Mucosa of gallbladder (tissue), 1 donor: ENCODE measurements at places on chromosomes 7 and 10. TPM values are rescaled to one million over a fixed set of nuclear protein-coding genes. Genes with fewer than 3 reads are reported as not detected.

DNA sequence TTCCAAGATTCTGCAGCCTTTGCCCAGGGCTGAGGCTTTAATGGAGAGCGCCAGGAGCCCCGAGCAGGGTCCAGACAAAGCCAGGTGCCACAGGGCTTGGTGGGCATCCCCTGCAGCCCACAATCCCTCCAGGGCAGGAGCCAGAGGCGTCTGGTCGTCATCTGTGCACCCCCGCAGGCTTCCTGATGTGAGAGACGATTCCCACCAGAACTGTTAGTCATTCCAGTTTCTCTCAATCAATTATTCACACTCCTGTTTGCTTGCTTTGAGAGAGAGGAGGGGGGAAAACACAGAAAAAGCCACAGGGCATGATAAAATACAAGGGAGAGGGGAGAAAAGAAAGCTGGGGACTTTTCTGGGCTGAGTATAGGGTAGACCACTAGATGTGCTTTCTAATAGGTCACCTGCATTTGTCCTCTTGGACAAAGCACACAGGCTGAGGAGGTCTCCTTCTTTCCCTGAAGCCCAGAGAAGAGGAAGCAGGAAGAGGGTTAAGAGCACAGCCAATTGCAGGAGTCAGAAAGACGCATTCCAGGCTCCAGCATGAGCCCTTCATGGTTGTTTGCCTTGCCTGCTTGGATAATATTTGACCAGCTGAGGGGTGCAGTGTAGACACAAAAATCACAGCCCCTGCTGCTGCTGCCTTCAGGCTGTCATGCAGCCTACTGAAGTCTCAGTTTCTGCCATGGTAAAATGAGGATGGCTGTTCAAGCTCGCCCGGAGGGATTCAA is 194.4 kb downstream of the PLXNA4 start:
- DNase-seq: no peak

The ATG9B gene
- 1.2 TPM for total RNA-seq

GRCh38 chr7:155531681-155532080 is 14.7 kb downstream of the CNPY1 start:
- DNase-seq: no peak

- no peak for DNase-seq
Measured at GRCh38 chr10:84517554-84517953, 189.2 kb downstream of the CCSER2 start.

GRCh38 chr7:155943251-155943899 is 131.1 kb upstream of the SHH start:
- no peak for DNase-seq

DNA sequence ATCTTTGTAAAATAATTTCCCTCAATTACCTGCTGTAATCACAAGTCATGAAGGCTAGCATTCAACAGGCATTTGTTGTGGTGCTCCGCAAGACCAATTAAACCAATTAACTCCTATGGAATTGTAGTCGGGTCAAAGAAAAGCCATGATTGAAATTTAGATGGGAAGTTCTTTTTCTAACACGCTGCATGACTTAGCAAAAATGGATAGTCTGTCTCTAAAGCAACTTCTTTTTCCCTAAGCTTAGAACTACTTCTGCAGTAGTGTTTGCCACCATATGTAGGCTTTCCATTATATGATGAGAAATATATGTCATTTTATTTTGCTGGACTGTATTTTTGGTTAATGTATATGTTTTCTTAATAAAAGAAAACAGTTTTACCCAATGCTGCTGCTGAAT is 119.1 kb downstream of the TSPAN12 start:
- no peak for DNase-seq

The ASB10 gene
- not detected for total RNA-seq

The GPRIN2 gene
- 14.8 TPM for total RNA-seq

- no peak for DNase-seq
Measured at GRCh38 chr10:51297438-51297837, 223.2 kb downstream of the PRKG1 start.

The SPDYE16 gene
- not detected for total RNA-seq

- no peak for DNase-seq
Measured at GRCh38 chr7:101772508-101773211, 44.8 kb upstream of the CUX1 start.

The PHYHIPL gene
- total RNA-seq: 0.20 TPM

The AEBP1 gene
- 107 TPM for total RNA-seq

The HEPACAM2 gene
- 1.2 TPM for total RNA-seq

- no peak for DNase-seq
Measured at GRCh38 chr10:113689574-113689973, 9.9 kb downstream of the CASP7 start.

DNA sequence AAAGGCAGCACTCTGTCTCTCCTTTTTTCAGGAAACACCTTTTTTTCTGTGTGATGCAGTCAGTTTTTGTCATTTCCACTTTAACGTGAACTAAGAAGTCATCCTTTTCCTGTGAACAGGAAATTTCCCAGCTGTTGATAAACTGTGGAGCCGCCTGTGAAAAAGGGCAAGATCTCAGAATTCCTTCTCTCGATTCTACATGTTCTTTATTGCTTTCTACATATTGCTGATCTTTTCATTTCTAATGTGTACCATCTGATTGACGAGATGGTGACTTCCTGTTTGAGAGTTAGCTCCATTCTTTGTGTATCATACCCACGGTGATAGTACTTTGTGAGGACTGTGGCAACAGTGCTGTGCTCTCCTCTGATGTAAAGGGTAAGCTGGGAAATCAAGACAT is 50.4 kb downstream of the ADD3 start:
- no peak for DNase-seq

The TMEM139 gene
- total RNA-seq: 47.8 TPM

DNA sequence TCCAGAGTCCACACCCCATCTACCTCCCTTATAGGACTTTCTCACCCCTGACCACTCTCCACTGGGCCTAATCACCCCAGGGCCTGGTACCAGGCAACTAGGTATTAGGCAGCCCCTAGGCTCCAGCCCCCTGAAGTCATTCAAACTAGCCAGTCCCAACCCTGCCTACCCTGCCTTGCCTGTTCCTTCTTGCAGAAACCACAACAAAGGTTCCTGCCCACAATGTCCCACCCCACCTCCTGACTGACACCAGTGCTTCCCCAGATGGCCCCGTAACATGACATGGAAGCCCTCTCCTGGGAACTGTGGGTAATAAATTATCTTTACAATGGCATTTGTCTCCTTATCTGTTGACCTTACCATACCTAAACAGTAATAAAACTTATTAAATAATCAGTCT is 100.6 kb upstream of the PDE1C start:
- DNase-seq: no peak

The SFTPA2 gene
- total RNA-seq: 7.9 TPM

DNA sequence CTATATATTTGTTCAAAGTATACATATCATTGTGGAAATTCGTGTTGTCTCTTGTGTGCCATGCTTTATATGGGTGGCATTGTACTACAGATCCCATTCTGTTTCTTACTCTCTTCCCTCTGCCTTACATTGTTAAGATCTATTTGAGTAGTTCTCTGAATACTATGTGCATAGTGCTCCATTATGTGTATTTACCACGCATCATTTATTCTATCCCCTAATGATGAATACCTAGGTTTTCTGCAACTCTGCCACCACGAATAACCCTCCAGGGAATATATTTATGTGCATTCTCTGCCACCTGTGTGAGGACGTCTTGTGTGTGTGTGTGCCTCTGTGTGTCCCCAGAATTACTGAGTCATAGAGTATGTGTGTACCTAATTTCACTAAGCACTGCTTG is 431.2 kb upstream of the C7orf33 start:
- no peak for DNase-seq

GRCh38 chr7:117362294-117362888 is 39.5 kb upstream of the WNT2 start:
- DNase-seq: no peak

The CALML3 gene
- total RNA-seq: not detected

The IFIT1 gene
- total RNA-seq: 14.4 TPM

- DNase-seq: no peak
Measured at GRCh38 chr10:121378251-121378801, 219.9 kb downstream of the FGFR2 start.

DNA sequence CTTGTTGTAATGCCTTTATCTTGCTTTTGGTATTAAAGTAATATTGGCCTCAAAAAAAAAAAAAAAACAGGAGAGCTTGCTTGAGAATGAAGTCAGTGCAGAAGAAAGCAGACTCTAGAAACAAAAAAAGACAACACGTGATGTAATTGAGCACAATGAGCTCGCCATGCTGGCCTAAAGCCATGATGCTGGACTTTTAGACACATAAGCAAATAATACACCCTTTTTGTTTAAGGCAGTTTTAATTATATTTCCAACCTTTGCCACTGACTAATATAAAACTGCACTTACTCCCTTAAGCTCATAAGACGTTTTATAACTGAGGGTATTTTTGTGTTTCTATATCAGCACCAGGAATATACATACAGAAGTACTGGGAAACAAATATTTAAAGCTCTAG is 798.3 kb downstream of the KCNMA1 start:
- no peak for DNase-seq

DNA sequence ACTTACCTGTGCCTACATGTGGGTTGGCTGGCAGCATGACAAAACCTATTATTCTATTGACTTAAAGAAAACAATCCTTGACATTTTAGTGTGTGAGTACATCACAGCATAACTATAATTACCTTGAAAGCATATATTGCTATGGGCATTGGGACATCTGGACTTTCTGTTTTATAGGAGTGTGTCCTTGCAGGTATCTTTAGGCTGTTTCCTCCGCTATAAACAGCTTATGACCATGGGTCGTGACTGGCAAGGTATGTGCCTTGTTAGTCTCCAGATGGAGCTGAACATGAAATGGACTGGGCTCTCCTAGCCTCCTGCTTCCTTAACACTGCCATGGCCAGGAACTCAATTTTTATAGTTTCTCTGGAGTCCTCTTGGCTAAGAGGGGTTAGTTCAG is 317.4 kb upstream of the COBL start:
- DNase-seq: no peak

DNA sequence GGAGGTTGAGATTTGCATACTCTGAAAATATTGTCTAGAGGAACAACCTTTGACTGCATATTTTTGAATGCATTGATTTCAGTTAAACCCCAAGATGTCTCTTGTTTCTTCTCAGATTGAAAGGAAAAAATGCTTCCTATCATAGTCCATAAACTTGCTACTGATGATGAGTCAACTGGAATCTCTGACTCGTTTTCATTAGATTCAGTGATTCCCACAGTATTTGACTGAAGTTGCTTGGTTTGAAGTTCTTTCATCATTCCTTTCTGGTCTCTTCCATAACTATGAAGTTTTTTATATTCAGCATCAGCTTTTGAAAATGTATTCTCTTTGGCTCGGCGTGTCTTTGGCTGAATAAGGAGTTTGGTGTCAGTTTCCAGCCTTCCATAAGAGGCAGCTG is 10.7 kb downstream of the PEX1 start:
- no peak for DNase-seq

DNA sequence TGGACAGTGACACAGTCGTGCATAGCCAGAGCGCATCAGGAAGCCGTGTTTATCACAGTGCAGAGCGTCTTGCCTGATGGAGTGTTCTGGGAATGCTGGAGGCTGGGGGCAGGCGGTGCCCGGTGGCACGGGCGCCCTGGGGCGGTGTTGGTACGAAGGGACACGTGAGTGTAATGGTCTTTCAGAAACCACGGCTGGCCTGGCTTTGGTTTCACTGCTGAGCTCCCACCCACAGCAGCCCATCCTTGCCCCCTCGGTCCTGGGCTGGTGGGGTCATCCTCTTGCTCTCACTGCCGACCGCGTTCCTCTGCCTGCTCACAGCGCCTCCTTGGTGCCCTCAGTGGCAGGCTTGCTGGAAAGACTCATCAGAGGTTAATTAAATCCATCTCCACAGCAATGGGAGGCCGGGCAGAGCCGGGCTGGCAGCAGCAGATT is 50.6 kb downstream of the NKX6-2 start:
- DNase-seq: no peak

GRCh38 chr7:25965405-25966123 is 186.4 kb upstream of the NFE2L3 start:
- DNase-seq: peak; percentile 43

DNA sequence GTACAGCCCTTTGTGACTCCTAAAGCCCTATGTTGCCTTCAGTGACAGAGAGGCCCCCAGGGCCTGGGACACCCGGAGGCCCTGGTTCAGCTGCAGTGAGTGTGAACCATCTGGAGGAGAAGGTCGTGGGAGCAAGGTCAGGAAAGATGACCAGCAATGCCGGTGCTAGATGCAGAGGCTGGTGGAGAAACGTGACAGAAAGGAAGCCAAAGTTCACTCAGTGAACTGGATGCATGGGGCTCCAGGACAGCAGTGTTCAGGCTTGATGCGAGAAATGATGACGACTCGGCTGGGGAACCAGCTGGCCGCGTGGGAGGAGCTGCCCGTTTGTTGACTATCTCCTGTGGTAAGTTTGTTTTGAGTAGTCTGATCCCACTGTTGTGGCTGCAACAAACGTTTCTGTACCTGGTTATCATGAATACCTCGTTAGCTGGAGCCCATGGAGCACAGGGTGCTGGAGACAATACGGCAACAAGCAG is 54.1 kb upstream of the MKRN1 start:
- DNase-seq: no peak

DNA sequence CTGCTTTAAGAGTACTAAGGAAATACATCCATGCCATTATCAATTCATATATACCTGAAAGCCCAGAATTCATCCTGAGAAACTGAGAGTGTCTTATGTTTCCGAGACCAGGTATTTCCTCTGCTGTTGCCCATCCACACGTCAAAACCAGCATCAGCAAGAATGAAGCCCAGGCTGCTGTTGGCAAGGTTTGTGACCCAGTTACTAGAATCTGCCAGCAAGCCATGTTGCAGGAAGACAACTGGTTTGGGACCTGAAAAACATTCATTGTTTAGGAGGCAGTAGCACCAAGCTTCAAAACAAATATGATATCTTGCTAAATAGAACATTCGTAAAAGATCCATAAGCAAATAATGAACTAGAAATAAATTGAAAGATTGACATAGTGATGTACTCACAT is 21.0 kb upstream of the CH25H start:
- DNase-seq: no peak

DNA sequence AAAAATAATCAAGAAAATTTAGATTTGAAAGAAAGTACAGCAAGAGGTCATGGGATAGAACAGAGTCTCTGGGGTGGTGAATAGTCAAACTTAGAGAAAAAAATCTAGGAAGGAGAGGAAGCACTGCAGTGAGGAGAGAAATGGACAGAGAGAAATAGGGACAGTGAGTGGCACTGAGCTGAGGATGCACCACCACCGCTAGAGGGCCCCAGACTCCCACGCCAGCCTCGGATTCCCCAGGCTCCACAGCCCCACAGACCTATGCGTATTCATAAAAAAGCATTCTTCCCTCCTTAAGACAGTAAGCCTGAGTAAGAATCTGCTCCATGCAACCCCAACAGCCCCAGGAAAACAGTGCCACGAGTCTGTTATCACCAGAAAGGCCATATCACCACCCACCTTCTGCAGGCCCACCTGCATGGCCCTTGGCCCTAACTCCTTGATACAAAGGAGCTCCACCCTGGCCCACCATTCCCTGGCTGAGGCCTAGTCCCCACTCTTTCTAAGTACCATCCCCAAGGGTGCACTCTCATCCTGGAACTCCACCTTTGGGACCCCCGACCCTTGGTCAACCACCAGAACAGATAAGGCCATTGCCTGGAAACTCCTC is 91.0 kb downstream of the ALOX5 start:
- DNase-seq: peak; percentile 76

DNA sequence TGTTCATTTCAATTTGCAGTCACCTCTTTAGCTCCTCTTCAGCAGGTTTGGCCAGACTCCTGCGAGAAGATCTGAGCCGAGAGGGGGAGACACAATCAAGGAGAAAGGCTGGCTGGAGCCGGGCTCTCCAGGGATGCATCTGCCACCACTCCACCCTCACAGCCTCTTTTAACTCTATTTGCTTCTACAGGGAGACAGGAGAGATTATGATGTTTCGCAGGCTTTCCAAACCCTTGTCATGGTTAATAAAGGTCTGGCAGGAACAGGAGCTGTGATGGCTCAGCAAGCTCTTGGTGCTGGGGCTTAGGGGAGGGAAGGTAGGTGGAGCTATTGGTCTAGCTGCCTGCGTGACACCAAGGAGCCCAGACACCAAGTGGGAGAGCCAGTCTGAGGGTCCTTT is 448.1 kb upstream of the PODXL start:
- DNase-seq: peak; percentile 23
